Kidney glomerular epithelial cell (primary cell): ENCODE measurements at places on chromosomes 12 and 14.

DNA sequence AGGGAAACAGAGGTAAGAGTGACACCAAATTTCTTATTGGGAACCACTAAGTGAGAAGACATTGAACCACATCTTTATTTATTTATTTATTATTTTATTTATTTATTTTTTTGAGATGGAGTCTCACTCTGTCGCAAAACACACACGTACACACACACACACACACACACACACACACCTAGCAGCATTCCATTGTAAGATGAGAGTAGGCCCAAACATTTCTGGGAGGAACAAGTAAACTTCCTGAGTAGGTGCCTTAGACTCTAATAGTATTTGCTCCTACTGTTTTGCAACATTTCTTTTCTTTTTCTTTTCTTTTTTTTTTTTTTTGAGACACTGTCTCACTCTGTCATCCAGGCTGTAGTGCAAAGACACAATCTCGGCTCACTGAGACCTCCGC is 7.1 kb upstream of the CDC42BPB start:
- DNase-seq, result no peak

DNA sequence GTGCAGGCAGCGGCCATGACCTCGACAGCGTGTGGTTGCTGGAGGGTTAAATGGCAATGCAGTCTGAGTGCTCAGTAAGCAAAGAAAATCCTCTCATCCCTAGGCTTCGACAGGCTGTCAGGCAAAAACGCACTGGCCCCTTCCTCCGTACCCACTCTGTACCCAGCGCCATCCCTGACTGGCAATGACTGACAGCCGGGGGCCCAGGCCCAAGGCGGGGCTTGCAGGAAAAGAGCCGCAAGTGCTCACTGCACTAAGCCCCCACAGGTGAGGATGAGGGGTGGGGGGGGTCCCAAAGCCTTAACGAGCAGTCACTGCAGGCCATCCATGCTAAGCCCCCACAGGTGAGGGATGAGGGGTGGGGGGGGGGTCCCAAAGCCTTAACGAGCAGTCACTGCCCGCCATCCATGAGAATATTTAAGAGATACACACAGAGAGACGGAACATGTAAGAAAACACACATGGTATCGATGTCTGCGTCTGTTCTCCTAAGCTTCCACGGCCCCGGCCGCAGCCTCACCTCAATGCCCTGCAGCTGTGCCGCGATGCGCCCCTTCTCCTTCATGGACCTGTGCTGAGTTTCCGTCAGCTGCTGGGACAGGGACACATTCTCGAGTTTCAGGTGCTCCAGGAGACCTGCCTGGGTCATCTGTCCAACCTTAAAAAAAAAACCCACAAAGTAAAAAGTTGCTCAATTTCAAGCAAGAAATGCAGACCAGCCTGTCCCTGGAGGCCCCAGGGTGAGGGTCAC is 30.7 kb downstream of the GOLGA3 start:
- no peak for DNase-seq

GRCh38 chr12:29416748-29417147 is 35.8 kb upstream of the ERGIC2 start:
- no peak for DNase-seq

- no peak for DNase-seq
These were observed 6.2 kb upstream of the DYRK4 start for GRCh38 chr12:4555804-4556203.

GRCh38 chr12:65335981-65336380 is 57.5 kb downstream of the MSRB3 start:
- no peak for DNase-seq

DNA sequence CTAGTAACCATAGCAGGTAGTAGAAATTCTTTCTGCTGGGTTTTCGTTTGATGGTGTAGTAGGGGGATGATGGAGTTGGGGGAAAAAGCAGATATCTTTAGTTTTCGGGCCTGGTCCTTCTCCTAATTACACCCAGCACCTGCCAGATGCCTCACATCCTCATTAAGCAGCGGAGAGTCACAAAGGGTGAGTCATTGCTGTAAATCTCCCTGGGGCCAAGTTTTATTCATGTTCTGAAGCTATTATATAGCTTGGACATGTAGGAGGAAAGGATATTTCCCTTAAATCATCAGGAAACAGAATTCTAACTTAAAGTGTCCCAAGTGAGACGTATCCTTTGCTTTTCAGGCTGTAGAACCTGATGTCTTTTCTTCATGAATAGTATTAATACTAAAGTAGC is 4.9 kb upstream of the NECAP1 start:
- peak; percentile 13 for DNase-seq

- DNase-seq, result no peak
These were observed 485.7 kb downstream of the ZFP36L1 start for GRCh38 chr14:68306934-68307789.

- DNase-seq, result no peak
These were observed 7.0 kb downstream of the POU6F1 start for GRCh38 chr12:51210690-51211395.
